Myocyte (in vitro differentiated cells): ENCODE measurements at places on chromosomes 12 and 14.

- no peak for DNase-seq
Observed at GRCh38 chr12:43711348-43711747, 47.2 kb downstream of the PUS7L start.

DNA sequence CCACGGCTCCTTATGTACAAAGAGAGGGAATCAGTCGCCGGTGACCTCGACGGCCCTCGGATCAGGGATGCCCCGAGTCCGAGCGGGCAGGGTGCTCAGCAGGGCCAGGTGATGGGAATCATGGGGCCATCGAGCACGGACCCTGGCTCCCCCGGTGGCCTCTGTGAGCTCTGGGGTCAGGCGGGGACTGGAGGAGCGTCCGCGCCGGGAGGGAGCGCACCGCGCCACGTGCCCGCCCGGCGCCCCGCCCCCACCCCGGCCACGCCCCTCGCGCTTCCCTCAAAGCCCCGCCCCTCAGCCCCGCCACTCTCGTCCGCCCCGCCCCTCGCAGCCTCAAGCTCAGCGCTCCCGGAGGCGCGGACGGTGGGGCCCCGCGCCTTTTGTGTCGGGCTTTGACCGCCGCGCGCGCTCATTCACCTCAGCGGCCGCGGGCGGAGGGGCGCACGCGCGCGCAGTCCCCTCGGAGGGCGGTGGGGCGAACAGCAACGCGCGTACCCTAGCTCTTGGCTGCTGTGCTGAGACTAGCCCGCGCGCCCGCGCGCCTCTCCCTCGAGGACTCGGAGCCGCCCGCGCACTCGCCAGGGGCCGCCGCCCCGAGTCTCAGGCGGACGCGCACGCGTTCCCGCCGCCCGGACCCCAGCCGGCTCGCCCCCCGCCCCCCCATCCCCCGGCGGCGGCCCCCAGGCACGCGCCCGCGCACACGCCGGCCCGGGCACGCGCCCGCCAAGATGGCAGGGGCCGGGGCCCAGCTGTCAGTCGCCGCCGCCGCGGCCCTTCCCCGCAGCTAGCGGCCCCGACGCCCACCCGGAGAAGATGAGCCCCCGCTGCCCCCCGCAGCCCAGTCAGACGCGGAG lies 93.9 kb upstream of the EVL start:
- DNase-seq, result peak; percentile 86

- DNase-seq, result peak; percentile 62
Observed at GRCh38 chr12:85057370-85057963, 21.3 kb downstream of the LRRIQ1 start.

- no peak for DNase-seq
Observed at GRCh38 chr12:54390668-54391551, 6.4 kb upstream of the ZNF385A start.

- DNase-seq, result no peak
Observed at GRCh38 chr12:106304001-106304421, 1.5 kb downstream of the TCP11L2 start.
